ENCODE measurements at places on chromosomes 16 and 17.

DNA sequence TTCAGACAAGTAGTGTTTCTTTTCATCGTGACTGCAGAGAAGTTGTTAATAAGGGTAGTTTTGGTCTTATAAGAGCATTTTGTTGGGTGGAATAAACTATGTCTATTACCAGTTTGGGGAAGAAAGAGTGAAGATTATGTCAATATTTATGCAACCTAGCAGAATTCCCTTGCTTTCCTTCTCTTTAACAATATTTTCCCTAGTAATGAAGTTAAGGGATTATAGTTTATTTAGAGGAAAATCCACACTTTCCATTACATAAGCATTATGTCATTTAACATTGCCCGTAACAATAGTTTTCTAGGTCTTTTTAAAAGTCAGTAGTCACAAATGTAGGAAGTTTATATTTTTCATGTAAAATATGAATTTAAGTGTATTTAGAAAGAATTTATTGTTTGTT is 2.5 kb upstream of the MAF start:
- DNase-seq = no peak

GRCh38 chr17:17506893-17507464 is 10.8 kb upstream of the RASD1 start:
- no peak for DNase-seq

GRCh38 chr17:69470702-69471101 is 56.2 kb downstream of the MAP2K6 start:
- no peak for DNase-seq

DNA sequence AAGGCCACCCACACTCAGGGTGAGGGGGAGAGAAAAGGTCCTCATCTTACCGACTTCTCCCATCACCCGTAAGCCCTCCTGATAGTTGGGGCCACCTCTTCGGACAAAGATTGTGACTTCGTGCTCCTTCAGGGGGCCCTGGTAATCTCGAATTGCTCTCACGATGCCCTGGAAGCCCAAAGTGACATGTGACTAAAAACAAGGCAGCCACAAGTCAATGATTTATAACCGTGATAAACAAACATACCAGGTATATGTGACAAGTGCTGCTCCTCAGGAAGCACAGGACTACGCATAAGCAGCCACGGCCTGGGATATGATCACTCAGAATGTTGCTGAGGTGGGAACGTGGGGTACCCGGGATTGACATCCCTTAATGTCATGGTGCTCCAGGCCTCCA is 17.1 kb downstream of the ACLY start:
- no peak for DNase-seq

DNA sequence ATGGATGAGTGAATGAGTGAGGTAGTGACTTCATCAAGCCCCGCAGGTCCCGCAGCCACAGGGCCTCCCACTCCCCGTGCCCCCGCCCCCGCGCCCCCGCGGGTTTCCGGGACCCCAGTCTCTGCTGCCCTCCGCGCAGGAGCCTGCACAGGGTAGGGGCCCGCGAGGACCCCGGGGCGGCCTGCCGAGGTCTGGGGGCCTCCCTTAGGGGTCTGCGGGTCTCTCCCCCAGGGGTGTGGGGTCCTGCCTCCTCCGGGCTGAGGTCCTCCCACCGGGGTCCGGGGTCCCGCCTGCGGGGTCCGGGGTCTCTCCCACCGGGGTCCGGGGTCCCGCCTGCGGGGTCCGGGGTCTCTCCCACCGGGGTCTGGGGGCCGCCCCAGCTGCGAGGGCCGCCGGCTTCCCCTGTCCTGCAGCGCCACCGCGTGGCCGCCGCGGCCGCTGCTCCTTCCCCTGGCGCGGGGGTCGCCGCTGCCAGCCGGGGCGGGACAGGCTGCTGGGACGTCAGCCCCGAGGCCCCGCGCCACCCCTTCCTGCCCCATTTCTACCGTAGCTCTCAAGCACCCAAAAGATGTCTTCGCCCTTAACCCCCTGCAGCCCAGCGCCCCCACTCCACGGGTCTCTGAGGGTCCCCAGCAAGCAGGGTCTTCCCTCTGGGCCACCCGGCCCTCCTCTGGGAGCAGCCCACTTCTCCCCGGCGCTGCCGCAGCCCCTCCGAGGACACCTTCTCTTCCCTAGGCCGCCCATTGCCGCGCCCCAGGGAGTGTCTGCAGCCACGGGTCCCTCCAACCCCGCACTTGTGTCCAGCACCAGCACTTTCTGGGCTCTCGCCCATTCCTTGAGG is 10.4 kb upstream of the CHMP6 start:
- DNase-seq = no peak

DNA sequence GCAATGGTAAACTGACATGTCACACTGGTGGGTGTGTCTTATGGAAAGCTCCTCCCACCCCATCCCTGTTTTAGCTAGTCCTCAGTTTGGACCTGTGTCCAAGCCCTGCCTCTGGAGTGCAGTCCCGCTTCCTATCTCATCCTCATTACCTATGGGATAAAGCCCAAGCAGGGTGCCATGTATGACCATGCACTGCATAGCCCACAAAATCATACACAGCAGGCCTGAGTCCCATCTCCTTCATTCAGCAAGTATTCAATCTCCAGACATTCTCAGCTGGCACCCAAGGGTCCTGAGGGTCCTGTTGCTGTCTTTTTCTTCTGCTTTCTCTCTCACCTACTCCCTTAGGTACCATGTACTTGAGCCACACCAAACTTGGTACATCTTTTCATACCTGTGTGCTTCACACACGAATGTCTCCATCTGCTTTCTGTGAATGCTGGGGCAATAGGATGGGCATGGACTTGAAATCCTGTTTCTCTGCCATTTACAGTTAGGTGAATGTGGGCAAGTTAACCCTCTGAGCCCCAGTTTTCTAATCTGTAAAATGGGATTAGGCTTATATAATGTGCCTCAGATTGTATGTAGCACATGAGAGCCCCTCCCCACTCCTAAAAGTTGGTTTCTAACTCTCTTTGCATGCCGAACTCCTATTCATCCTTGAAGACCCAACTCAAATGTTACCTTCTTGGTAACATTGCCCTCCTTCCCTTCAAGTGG is 28.5 kb downstream of the TNS4 start:
- no peak for DNase-seq

DNA sequence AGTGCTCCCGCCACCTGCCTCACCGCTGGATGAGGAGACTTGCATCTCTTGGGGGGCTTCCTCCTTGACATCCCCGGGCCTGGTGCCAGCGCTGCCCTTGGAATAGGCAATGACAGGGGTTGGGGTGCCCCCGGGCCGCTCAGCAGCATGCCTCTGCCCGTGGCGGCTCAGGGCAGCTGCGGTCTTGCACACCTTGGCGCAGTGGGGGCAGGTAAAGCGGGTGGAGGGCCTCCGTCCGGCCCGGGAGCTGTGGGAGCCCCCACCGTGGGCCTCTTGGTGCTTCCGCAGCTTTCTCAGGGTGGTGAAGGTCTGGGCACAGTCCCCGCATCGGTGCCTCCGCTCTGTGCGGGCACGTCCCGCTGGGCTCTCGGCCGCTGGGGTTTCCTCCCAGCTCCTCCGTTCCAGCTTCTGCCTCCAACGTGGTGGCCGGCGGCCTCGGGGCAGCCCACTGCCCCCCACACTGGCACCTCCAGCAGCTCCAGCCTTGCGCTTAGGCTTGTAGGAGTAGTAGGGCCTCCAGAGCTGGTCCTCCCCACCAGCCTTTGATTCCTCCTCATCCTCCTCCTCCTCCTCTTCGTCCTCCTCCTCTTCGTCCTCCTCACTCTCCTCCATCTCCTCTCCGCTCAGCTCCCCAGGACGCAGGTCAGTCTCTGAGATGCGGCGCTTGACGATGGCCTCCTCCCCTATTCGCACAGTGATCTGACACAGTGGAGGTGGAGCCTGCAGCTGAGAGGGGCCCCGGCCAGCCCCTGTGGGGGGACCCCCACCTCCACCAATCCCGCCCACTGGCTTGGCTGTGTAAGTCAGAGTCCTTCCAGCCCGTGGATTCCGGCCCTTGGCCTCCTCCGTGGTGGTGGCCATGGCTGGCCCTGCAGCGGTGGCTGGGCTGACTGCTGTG is 16.7 kb downstream of the ZBTB4 start:
- DNase-seq = no peak

- no peak for DNase-seq
These were observed 11.4 kb downstream of the SLC13A5 start for GRCh38 chr17:6701719-6702118.

DNA sequence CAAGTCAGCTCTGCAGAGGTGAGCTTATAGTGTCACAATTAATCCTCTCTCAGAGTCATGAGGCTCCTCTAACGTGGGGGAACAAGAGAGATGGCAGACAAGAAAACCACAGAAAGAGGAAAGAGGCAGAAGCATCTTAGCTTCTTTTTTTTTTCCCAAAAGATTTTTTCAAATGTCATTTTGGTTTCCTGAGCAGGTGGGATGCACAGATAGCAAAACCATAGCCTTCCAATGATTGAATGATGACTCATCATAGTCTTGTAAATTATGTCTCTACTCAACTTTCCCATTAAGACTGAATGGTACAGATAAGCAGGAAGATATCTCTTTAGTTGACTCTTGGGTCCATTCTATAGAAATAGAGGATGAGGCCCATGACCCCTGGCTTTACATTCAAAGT is 162.8 kb upstream of the ZFHX3 start:
- no peak for DNase-seq

DNA sequence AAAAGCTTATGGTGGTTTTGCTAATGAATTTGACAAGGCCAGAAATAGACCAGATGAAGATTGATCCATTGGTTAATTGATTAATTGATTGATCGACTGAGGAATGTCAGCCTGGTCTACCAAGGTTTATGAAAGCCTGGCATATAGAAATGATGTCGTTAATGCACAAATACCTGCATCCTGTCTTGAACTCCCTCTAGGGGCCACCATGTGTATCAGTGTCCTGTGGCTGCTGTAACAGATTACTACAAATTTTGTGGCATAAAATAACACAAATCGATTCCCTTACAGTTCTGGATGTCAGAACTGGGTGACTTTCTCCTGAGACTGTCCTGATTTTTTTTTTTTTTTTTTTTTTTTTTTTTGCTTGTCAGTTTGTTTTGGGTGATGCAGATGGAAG is 553.2 kb downstream of the MAF start:
- no peak for DNase-seq

DNA sequence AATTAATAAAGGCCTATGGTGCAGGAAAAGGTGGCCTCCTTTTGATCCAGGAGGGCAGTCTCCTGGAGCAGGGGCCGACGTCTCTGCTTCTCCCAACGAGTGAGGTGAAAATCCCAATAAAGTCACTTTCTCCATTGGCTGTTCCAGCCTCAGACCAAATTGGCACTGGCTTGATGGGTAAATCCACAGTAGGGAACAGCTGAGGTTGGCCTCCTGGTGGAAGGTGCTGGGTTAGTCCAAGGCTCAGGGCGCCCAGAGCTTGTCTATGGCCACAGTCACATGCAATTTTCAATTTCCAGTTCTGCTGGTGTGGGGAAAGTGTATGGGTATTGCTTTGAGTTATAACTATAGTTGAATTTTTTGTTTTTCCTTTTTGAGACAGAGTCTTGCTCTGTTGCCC is 79.0 kb downstream of the NETO2 start:
- no peak for DNase-seq

- DNase-seq = no peak
These were observed 353.3 kb downstream of the SEC14L1 start for GRCh38 chr17:77493901-77494663.

DNA sequence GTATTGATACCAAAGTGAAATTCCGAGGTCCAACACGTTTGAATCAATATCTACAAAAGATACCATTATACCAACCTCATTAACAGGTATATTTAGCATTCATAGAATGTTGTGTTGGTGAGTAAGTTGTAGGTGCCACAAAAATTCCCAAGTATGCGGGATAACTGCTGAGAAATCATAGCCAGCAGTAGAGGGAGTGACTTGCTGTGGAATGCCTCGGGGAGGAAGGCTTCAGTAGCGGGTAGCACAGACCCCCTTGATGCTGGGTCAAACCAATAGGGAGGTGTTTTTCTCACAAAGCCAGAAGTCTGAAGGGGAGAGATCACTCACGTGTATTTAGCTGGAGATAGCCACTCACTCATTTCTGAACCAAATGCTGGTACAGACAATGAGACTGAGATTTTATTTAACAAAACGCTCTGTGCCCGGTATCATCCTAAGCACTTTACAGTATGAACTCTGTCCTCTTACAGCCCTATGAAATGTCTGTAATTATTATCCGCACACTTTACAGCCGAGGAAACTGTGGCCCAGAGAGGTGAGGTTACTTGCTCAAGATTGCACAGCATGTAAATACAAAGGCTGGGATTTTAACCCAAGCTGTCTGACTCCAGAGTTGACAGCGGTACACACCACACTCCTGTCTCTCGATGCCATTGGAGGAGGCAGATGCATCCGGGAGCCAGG is 23.1 kb downstream of the HSBP1 start:
- no peak for DNase-seq
